Activated naive CD8-positive, alpha-beta T cell treated with anti-CD3 and anti-CD28 coated beads for 36 hours (primary cell): ENCODE measurements at places on chromosomes 11 and 22.

GRCh38 chr22:49705216-49705971, 122.3 kb downstream of the BRD1 start:
- no peak for DNase-seq

GRCh38 chr11:75949023-75949672, 134.1 kb downstream of the UVRAG start:
- DNase-seq: no peak

DNA sequence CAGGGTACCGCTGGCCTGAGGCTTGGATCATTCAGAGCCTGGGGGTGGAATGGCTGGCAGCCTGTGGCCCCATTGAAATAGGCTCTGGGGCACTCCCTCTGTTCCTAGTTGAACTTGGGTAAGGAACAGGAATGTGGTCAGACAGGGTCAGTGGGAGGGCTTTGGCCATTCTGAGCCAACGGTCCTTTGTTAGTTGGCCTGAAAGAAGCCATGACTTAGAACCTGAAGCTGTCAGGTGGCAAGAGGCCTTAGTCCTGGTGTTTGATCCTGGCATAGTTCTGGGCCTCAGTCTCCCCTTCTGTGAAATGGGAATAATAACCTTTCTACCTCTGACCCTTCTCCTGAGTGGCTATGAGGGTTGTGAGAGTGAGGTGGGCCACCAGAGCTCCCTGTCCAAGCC, 8.3 kb downstream of the PGAP2 start:
- DNase-seq: no peak

GRCh38 chr11:33730716-33731115, 5.5 kb downstream of the CD59 start:
- no peak for DNase-seq

GRCh38 chr11:115527534-115528125, 23.4 kb upstream of the CADM1 start:
- no peak for DNase-seq

DNA sequence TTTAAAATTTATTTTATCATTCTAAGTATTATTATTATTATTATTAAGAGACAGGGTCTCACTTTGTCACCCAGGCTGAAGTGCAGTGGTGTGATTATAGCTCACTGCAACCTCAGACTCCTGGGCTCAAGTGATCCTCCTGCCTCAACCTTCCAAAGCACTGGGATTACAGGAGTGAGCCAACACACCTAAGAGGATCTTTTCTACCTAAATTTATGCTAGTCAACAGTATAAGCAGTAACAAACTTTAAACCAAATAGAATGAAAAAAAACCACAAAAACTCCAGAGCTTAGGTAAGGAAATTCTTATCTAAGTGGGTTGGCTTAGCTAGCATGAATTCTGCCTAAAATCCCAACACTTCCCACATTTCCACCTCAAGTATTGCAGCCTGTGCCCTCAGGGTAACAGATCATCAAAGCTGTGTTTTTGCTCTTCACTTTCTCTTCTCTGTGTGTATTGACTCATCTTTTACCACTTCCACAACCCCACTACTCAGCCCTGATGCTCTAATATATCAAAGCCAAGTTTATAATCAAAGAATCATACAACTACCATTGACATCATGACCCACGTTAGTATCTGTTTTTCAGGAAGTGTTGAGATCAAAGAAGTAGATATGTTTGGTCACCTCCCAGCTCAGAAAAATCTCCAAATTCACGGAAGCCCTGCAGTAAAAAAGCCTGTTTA, 93.7 kb upstream of the SPON1 start:
- DNase-seq: no peak

- no peak for DNase-seq
These were observed 108.2 kb downstream of the WNT7B start for GRCh38 chr22:45868571-45869339.

GRCh38 chr22:44097263-44098020, 73.3 kb downstream of the PARVB start:
- DNase-seq: no peak

DNA sequence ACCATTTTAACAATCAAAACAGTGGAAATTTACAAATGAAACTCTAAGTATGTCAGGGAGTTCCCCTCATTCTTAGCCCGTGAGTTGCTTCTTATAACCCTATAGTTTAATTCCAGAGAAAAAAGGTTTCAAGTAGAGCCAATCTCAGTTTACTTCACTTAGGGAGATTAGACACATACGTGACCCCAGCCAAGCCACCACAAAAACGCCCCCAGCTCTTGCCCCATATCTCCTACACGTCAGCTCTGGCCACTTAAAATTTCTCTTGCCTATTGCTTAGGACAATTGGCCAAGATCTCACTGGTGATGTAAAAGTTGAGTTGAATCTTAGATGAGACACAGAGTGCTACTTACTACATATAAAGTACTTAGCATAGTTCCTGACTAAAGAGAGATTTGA, 166.4 kb downstream of the ETS1 start:
- DNase-seq: no peak

- DNase-seq: no peak
These were observed 1.2 kb upstream of the APOBEC3C start for GRCh38 chr22:39012533-39013511.

DNA sequence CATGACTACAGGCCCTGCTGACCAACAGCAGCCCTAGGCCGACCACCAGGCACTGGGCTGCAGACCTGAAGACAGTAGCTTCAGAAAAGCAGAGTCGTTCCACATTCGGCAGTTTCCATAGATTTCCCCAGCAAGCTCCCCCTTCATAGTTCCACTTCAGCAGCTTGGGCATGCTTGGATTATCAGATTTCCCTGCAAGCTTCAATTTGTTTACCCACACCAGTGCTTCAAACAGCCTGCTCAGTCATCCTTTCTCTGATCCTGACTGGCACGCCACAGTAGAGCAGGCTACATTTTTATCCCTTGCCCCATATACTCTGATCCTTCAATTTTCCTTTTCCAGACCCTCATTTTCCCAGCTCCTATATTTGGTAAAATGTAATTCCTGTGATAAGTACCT, 51.1 kb upstream of the CFAP300 start:
- no peak for DNase-seq

GRCh38 chr11:62456630-62457029, 37.8 kb downstream of the SCGB1A1 start:
- DNase-seq: no peak

DNA sequence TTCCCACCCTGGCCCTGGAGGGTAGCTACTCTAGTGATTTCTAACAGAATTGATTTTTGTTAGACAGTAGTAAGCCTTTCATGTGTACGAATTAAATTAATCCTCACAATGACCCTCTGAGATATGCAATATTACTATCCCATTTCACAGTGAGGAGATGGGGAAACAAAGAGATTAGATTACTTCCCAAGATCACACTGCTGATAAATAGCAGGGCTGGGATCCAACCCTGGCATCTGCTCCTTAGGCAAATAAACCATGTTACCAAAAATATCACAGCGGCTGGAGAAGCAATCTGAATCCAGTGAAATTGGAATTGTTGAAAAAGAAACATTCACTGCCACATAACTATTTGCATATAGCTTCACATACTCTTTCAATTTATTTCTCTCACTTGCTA, 12.8 kb upstream of the CAVIN3 start:
- no peak for DNase-seq

DNA sequence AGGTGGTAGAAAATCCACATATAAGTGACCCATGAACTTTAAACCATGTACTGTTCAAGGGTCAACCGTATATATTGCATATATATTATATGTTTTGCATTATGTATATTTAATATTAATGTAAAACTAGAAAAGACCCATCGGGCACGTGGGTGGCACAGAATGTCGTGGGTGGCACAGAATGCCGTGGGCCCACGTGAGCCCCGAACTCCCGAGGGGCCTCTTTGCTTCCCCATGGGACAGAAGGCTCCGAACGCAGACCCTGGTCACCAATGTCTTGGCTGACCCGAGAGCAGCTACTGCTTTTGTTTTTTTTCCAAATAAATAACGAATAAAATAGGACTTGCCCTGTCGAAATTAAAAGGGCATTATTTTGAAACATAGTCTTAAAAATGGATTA, 415.4 kb downstream of the BRD1 start:
- no peak for DNase-seq

DNA sequence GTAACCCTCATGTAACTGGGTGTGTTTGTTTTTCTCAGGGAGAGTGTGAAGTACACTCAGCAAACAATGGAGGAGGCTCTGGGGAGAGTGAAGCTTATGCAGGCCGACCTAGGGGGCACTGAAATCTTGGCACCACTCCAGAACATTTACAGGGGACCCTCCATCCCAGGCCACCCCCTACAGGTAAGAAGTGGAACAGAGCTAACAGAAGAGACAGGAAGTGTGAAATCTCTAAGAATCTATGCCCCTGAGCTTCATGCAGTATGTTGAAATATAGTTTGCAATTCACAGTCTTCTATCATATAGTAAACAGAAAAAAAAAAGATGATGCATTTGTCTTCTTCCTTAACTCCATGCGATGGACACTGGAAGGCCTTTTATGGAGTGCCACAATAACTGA, 8.4 kb downstream of the VWA5A start:
- DNase-seq: no peak

DNA sequence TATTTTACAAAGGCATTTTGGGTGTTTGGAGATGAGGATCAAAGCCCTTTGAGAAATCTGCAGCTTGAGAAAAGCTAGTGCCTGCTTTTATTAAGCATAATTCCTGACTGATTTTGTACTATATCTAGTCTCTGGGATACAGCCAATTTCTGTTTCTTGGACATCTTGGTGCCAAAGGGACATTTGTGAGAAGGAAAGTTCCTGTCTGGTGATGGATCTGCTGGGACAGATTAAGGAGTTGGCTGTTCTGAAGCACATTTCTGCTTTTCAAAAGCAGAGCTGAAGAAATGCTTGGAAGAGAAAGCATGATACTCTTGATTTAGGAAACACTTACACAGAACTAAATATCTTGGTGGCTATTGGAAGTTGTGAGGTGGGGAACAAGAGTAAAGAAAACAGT, 254.6 kb upstream of the CCDC90B start:
- no peak for DNase-seq

GRCh38 chr11:63629426-63629825, 15.2 kb upstream of the PLAAT3 start:
- no peak for DNase-seq

- no peak for DNase-seq
These were observed 4.7 kb downstream of the CARS1 start for GRCh38 chr11:3052567-3052966.

GRCh38 chr11:33320016-33320813, 63.0 kb downstream of the HIPK3 start:
- DNase-seq: no peak

DNA sequence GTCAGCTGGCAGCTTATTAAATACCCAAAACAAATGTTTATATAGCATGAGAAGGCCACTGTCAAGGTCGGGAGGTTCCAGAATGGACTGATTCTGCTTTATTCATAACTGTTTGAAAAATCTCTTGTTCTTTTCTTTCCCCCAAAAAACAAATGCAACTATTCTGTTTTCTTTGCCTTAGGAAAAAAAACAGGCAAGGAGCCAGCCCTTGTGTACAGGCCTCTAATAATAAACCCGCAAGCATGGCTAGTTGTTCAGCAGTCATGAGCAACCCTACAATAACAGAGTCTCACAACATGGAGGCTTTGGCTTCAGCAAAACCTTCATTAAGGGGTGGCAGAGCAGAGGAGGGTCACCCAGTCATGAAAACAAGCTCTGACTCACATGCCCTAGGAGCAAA, 191.7 kb downstream of the KIRREL3 start:
- no peak for DNase-seq

DNA sequence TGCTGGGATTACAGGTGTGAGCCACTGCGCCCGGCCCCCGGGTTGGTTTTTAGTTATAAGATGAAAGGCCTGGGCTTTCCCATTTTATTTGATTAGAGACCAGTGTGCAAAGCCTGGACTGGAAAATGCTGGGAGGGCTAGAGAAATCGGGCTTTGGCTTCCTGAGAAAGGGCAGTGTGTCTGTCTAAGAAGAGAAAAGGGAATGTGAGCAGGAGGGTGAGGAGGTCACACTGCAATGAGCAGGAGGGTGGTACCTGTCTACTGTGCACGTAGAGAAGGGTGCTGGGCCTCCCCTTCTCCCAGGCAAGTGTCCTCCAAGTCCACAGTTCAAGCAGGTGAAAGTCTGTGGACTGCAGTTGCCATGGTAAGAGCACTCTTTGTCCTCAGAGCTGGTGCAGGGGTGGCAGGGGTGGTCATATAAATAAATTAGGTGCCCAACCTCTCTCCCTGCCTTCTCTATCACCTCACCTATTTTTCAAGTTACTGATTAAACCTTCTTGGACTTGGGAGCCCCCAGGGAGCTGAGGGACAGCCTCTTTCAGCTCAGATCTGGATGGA, 30.8 kb downstream of the SLC5A1 start:
- DNase-seq: no peak

DNA sequence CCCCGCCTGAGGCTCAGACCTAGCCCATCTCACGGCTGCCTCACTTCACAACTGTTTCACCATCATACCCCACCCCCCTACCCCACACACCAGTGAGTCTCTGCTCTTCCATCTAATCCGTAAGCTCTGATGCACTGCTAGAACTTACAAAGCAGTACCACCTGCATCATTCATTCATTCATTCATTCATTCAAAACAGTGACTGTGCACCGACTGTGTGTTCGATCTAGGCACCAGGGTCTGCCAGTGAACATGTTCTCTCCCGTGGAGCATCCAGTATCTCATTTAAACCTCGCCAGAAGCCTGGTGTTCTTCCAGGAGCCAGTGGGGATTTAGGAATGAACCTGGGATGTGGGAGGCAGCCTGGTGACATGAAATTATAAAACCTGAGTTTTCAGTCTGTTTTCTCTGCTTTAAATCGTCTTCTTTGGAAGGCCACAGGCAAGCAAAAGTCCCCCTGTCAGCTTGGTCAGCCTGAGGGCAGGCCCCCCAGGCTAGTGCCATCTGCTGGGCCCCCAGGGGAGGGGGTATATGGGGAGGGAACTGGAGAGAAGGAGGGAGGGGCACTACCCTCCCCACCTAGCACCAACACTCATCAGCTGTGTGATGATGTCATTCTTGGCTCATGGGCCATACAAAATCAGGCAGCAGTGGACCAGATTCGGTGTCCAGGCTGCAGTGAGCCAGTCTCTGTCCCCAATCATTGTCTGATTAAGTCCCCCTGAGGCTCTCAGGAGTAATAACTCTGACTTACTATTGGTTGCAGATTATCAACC, 18.4 kb downstream of the TMPRSS6 start:
- DNase-seq: no peak

- no peak for DNase-seq
These were observed 3.1 kb downstream of the ETS1 start for GRCh38 chr11:128584253-128584652.

DNA sequence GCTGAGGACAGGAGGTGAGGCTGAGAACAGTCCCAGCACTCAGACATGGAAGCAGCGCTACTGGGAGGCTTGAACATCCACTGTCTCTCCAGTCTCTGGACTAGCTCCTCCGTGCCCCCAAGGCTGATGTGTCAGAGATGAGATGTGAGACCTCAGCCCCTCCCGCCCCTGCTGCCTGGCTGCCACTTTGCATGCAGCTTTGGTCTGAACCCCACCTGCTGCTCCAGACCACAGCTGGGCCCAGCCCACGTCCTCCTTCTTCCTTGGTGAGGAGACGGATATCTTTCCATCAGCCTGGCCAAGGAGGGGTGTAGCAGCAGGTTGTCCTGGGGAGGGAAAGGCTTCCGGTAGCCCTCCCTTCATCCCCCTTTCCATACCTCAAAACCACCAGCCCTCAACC, 148.0 kb upstream of the B3GAT1 start:
- DNase-seq: no peak

- DNase-seq: no peak
These were observed 18.0 kb upstream of the VPREB1 start for GRCh38 chr22:22226448-22227187.

- no peak for DNase-seq
These were observed 38.8 kb downstream of the PTPRJ start for GRCh38 chr11:48019217-48019584.
